ENCODE measurements at places on chromosomes 16 and 17.
A peak's percentile ranks its signal among the peaks of the same experiment; 100 is the strongest.

GRCh38 chr16:28186752-28187151, 25.0 kb downstream of the XPO6 start:
- DNase-seq = no peak

- DNase-seq = no peak
Observed at GRCh38 chr16:79336437-79337229, 263.9 kb downstream of the MAF start.

- no peak for DNase-seq
Observed at GRCh38 chr16:76787394-76787793, 403.6 kb upstream of the MON1B start.

DNA sequence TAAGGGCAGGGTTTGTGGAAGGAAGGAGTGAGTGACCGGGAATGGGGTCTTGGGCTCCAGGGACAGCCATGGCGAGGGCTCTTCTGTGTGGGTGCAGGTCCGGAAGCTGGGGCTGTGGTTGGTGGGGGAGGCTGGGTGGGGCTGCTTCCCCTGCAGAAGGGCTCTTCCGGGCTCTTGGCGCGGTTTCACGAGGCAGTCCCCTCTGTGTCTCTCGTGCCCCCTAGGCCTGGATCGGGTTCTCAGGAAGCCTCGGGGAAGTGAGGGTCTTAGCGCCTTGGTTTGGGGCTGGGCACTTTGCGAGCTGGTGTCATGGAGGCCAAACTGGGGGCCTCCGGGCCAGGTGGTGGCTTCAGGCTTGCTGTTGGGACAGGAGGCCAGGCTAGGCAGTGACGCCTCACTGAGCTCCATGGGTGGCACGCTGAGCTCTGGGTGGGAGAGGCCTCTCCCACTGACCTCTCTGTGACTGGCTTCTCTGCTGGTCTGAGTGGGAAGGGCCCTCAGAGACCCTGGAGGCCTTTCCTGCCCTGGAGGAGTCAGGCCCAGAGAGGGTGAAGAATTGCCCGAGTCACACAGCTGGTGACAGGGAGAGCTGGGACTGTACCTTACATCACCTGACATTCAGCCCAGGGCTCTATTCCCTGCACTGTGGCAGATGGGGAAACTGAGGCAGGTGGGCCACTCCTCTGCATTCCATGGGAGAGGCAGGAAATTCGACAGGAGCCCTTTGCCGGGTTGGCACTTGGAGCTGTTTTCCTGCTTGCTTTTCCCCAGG, 8.2 kb downstream of the ADCY7 start:
- DNase-seq = no peak

DNA sequence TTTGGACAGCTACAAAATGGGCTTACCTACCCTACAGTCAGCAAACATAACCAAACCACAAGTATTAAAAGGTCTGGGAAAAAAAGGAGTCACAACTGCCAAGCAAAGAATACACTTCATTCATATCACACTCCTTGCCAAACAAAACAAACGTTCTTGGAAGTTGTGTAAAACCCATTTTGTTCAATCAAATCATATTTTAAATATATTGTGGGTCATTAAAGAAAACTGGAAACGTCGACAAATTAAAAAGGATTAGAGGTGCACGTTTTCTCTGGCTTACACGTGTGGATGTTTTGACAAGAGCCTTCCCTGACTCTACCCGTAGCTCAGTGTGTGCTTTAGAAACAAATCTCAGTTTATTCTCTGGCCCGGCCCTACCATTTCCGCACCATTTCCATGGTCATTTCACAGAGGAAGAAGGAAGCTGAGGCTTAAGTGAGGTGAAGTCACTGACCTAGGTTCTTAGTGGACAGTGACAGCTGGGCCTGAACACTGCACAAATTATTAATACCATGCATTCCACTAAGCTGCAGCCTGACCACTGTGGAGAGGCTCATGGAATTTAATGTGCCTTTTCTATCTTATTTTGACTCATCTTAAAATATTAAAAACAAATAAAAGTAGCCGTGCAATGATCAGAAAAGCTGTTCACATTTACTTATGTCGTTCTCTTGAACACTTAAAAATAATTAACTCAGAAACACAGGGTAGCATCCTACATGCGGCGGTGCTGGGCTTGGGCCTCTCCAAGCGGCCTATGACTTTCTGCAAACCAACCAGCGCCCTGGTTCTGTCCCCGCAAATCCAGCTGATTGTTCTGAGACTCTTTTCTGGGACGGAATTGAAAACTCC, 968 bp downstream of the CEP112 start:
- DNase-seq = no peak

DNA sequence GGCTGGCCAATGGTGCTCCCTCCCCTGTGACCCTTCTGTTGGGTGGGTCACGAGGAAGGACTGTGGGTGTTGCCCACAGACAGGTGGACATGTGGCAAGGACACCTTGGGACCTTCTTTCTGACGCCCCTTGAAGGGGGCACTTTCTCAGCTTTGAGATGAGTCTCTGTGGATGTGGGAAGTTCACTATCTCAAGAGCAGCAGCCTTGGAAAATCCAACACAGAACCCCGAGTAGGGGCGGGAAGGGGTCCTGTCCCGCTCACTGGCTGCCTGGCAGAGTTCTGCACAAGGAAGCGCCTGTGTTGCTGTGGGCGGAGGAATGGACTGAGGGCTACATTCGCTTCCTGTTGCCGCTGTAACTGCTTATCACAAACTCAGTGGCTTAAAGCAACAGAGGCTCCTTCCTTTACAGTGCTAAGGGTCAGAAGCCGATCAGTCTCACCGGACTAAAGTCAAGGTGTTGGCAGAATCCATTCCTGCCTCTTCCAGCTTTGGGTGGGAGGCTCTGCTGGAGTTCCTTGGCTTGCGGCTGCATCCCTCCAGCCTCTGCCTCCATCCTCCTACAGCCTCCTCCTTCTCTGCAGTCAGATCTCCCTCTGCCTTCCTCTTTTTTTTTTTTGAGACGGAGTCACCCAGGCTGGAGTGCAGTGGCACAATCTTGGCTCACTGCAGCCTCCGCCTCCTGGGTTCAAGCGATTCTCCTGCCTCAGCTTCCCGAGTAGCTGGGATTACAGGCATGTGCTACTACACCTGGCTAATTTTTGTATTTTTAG, 305.2 kb downstream of the SEC14L1 start:
- DNase-seq = no peak

DNA sequence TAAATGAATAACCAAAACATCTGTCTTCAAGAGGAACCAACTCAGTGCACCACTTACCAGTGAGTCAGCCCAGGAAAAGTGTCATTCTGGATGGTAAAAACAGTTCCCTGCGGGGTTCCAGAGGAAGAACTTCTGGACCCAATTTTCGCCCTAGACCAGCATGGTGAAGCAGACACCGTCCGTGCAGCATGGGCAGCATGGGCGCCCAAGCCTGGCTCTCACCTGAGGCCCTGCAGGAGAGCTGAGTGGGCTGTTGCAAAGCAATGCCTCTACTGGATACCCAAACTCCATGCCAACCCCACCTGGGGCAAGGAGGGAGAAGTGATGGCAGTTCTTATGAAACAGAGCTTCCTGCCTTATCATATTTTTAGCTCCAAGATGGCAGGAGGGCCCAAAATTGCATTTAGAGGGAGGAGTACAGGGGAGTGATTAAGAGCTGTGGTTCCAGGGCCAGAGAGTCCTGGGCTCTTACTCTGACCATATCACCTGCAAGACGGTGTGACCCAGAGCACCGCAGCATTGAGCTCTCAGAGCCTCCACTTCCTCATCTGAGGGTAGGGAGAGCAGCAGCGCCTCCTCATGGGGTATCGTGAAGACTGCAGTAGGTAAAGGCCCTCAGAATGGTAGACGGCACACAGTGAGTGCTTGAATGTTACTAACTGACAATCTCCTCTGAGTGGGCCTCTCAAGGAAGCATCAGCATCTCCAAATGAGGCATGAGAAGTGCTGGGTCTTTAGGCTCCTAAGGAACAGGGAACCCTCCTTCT, 16.6 kb upstream of the INPP5K start:
- DNase-seq = no peak

DNA sequence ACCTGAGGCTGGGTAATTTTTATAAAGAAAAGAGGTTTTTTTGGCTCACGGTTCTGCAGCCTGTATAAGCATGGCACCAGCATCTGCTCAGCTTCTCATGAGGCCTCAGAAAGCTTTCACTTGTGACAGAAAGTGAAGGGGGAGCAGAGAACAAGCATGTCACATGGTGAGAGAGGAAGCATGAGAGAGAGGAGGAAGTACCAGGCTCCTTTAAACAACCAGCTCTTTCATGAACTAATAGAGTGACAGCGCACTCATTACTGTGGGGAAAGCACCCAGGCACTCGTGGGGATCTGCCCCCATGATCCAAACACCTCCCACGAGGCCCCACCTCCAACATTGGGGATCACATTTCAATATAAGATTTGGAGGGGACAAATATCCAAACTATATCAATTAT, 86.8 kb downstream of the USP32 start:
- DNase-seq = no peak

DNA sequence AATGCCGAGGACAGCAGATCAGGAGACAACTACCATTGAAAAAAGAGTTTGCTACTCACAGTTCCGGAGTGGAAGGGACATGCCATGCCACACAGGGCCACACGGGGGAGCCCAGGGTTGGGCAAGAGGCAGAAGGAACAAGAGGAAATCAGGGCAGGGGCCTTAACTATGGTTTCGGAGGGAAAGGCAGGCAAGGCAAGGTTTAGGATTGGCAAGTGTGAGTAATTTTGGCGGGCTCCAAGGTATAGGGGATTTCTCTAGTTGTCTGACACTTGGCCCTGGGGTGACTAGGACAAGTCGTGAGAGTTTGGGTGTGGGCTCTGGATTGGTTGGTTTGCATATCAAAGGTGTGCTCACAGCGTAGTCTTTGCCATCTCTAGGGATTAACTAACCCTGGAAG, 27.0 kb upstream of the NTN1 start:
- DNase-seq = peak; percentile 46

DNA sequence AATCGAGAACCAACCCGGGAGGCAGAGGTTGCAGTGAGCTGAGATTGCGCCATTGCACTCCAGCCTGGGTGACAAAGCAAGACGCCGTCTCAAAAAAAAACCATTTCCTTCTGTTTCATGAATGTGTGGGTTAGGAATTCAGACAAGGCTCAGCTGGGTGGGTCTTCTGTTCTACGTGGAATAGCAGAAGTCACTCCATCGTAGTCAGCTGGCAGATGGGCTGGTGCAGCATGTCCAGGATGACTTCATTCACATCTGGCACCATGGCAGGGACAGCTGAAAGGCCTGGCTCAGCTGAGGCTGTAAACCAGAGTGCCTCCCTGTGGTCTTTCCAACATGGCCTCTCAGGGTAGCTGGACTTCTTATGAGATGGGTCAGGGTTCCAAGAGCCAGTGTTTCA, 89.0 kb downstream of the C17orf67 start:
- DNase-seq = no peak

Data from stimulated activated CD8-positive, alpha-beta memory T cell treated with anti-CD3 and anti-CD28 coated beads, Interleukin-7, amount 100 ng/mL, for 24 hours (primary cell).